IMR-90 (cell line): ENCODE measurements at places on chromosomes 12 and 14. TPM values are rescaled to one million over a fixed set of nuclear protein-coding genes. Genes with fewer than 3 reads are reported as not detected.

Gene RD3L
- not detected in 2 replicates for total RNA-seq

Gene SIX4
- total RNA-seq: 28.1 and 42.7 TPM in 2 replicates

Gene TTLL5
- 15.0 and 16.7 TPM in 2 replicates for total RNA-seq

DNA sequence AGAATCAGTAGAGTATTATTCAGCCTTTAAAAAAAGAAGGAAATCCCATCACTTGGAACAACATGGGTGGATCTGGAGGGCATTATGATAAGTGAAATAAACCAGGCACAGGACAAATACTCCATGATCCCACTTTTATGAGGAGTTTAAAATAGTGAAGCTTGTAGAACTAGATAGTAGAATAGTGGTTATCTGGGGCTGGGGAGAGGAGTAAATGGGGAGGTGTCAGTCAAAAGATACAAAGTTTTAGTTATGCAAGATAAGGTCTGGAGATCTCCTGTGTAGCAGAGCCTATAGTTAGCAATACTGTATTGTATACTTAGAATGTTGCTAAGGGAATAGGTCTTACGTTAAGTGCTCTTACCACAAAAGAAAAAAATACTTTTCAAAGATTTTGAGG lies 64.9 kb downstream of the RIC8B start:
- peaks cover 5% of the 10 kb centered on the region for H3K4me1 ChIP-seq
- H3K4me3 ChIP-seq: no peak overlapping the region
- H3K27ac ChIP-seq: peak overlapping the region; percentile 47; the same call in 1 of the 2 replicates
- DNase-seq: no peak
- H3K36me3 ChIP-seq: peaks cover 3% of the 10 kb centered on the region; the same call in 1 of the 2 replicates

Gene GPR132
- total RNA-seq: under 0.01 TPM in 2 replicates

- H3K4me1 ChIP-seq: peaks cover 3% of the 10 kb centered on the region; the same call in 1 of the 2 replicates
- no peaks in the 10 kb centered on the region for H3K27me3 ChIP-seq
- peaks cover 10% of the 10 kb centered on the region for H3K36me3 ChIP-seq
- no peak overlapping the region for H3K27ac ChIP-seq
- no peak for DNase-seq
- H3K4me3 ChIP-seq: no peak overlapping the region
Measured at GRCh38 chr14:89280600-89280999, 136.4 kb downstream of the FOXN3 start.

DNA sequence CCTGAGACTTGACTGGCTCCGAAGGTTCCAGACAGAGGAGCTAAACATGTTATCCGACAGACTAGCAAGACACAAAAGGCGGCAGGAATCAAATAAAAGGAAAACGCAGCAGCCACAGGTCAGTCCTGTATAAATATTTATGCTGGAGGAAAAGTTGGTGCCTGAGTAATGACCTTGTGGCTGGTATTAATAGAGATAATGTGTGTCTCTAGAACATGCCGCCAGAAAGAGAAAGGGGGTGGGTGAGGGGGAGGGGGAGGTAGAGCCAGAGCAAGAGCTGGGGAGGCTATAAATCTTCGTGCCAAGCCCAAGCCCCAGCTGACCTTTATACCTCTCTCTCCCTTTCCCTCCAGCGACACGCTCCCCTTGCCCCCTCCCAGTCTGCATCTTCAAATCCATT lies 590.4 kb downstream of the MED13L start:
- no peaks in the 10 kb centered on the region for H3K4me1 ChIP-seq
- H3K27me3 ChIP-seq: peaks cover 17% of the 10 kb centered on the region
- H3K36me3 ChIP-seq: no peaks in the 10 kb centered on the region
- no peak overlapping the region for H3K27ac ChIP-seq

DNA sequence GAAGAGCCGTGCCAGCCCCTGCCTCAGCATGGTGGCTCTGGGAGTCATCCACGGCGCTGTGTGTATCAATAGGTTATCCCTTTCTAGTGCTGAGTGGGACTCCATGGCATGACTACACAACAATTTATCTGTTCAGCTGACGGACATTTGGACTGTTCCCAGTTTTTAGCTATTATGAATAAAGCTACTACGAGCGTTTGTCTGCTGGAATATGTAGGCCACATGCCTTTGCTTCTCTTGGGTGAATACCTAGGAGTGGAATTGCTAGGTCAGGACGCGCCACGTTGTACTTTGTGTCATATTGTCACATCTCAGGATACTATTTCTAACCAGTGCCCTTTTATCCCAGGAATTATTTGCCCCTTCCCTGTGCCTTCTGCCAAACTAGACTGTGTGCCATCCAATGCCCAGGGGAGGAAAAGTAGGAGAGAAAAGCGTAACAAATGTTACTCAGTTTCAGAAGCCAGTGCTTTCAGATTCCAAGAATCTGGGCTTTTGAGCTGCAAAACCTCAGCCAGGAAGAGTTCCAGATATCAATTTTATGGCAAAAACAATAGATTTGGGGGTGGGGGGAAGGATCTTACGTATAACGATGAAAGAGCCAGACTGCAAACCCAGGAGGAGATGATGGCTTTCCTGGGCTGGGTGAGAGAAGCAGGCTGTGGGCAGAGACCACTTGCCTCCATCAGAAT lies 62.5 kb upstream of the NCOR2 start:
- no peaks in the 10 kb centered on the region for H3K27me3 ChIP-seq
- no peak for DNase-seq
- H3K27ac ChIP-seq: no peak overlapping the region
- H3K36me3 ChIP-seq: no peaks in the 10 kb centered on the region
- H3K4me1 ChIP-seq: peaks cover 24% of the 10 kb centered on the region
- no peak overlapping the region for H3K4me3 ChIP-seq

DNA sequence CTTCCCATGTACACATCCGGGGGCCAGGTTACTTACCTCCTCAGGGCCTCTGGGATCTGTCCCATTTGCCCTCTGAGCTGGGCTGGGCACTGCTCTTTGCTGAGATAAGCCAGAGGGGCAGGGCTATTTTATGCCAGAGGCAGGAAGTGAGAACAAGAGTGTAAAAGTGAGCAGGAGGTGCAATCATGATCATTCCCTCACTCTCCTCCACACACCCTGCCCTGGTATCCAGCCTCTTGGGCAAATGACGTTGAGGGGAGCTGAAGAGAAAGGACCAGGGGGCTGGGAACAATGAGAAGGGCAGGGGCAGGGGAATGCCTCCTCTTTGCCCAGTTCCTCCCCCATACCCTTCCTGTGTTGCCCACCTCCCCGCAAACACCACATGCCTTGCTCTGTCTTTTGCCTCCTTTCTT lies 4.2 kb downstream of the LPAR5 start:
- H3K4me1 ChIP-seq: peaks cover 6% of the 10 kb centered on the region; the same call in 1 of the 2 replicates
- H3K27ac ChIP-seq: no peak overlapping the region
- DNase-seq: no peak
- 0 out of 2 replicates have a peak, but pooled peaks cover 4% of the 10 kb centered on the region for H3K27me3 ChIP-seq
- H3K4me3 ChIP-seq: no peak overlapping the region
- H3K36me3 ChIP-seq: no peaks in the 10 kb centered on the region

GRCh38 chr14:24071836-24072430 lies 571 bp downstream of the CPNE6 start:
- H3K4me1 ChIP-seq: no peaks in the 10 kb centered on the region
- DNase-seq: no peak
- H3K36me3 ChIP-seq: no peaks in the 10 kb centered on the region
- no peak overlapping the region for H3K4me3 ChIP-seq
- peaks cover 79% of the 10 kb centered on the region for H3K27me3 ChIP-seq
- no peak overlapping the region for H3K27ac ChIP-seq

- DNase-seq: peak; percentile 79
- no peaks in the 10 kb centered on the region for H3K36me3 ChIP-seq
- H3K4me1 ChIP-seq: peaks cover 10% of the 10 kb centered on the region
- H3K4me3 ChIP-seq: no peak overlapping the region
- no peaks in the 10 kb centered on the region for H3K27me3 ChIP-seq
Measured at GRCh38 chr12:27627123-27627852, 69.0 kb upstream of the REP15 start.

DNA sequence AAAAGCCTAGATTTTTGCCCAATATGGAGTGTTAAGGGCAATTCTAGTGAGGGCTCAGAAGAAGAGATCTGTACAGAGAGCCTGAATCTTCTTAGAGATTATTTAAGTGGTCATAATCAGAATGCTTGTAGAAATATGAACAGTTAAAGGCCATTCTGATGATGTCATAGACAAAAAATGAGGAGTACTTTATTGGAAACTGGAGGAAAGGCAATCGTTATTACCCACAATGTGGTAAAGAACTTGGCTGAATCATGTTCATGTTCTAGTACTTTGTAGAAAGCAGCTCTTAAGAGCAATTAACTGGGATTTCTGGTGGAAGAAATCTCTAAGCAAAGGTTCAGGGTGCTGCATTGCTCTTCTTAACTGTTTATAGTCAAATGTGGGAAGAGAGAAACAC lies 36.4 kb upstream of the SYT10 start:
- H3K27ac ChIP-seq: no peak overlapping the region
- no peak overlapping the region for H3K4me3 ChIP-seq
- no peaks in the 10 kb centered on the region for H3K4me1 ChIP-seq
- no peaks in the 10 kb centered on the region for H3K27me3 ChIP-seq
- no peak for DNase-seq

Gene CSRP2
- total RNA-seq: 156 and 157 TPM in 2 replicates

GRCh38 chr12:101925361-101925760 lies 48.0 kb downstream of the DRAM1 start:
- H3K27me3 ChIP-seq: no peaks in the 10 kb centered on the region
- H3K4me1 ChIP-seq: peaks cover 12% of the 10 kb centered on the region
- DNase-seq: peak; percentile 99
- H3K27ac ChIP-seq: peak overlapping the region; percentile 56; the same call in 1 of the 2 replicates
- peaks cover 9% of the 10 kb centered on the region for H3K36me3 ChIP-seq
- H3K4me3 ChIP-seq: no peak overlapping the region

DNA sequence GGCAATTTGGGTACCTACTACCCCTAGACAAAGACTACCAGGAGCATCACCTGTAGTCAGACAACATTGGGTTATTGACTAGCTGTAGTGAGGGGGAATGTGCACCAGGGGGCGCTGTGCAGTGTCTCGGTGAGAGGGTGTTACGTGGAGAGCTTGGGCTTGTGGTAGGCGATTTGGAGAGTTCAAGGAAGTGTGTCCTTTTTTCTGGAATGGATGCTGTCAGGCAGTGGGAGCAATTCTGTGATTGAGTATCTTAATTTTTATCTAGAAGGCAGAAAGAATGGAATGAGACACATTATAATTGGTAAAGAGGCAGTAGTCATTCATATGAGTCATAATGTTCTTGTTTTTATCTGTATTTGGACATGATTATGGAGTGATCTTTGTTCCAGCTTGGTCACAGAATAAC lies 187.7 kb downstream of the GALC start:
- no peaks in the 10 kb centered on the region for H3K27me3 ChIP-seq
- H3K36me3 ChIP-seq: no peaks in the 10 kb centered on the region
- H3K4me3 ChIP-seq: no peak overlapping the region
- H3K27ac ChIP-seq: no peak overlapping the region

Gene PGF
- total RNA-seq: 0.28 and 0.36 TPM in 2 replicates

GRCh38 chr14:22479776-22480464 lies 109.1 kb downstream of the DAD1 start:
- no peak overlapping the region for H3K4me3 ChIP-seq
- no peaks in the 10 kb centered on the region for H3K4me1 ChIP-seq
- peaks cover 75% of the 10 kb centered on the region for H3K27me3 ChIP-seq
- DNase-seq: no peak
- no peak overlapping the region for H3K27ac ChIP-seq

- peak overlapping the region; percentile 4; the same call in 1 of the 2 replicates for H3K27ac ChIP-seq
- H3K36me3 ChIP-seq: no peaks in the 10 kb centered on the region; the same call in none of the 2 replicates
- H3K4me1 ChIP-seq: peaks cover 22% of the 10 kb centered on the region
- H3K27me3 ChIP-seq: no peaks in the 10 kb centered on the region
Measured at GRCh38 chr12:53289891-53290290, 5.5 kb upstream of the PFDN5 start.

- no peak overlapping the region for H3K27ac ChIP-seq
Measured at GRCh38 chr14:52661314-52661713, 34.0 kb downstream of the ERO1A start.
